Jurkat, Clone E6-1 (cell line): ENCODE measurements at places on chromosomes 7 and 10.

- DNase-seq = no peak
Measured at GRCh38 chr10:128861018-128861901, 605.8 kb upstream of the MGMT start.

DNA sequence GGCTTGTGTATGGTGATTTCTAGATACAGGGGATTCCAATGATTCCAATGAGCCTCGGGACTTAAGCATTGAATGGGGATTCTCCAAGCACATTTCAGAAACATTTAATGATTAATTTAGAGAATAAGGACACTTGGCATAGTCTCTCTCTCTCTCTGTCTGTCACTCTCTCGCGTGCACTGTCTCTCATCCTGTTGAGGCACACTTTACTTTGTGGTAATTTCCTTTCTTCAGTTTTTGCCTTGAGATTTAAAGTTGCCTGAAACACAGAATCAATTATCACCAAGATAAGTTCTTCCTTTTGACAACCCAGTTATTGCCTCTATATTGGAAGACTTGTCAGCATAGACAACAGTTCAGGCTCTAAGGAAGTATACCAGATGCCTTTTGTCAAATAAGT is 131.6 kb downstream of the ARID5B start:
- no peak for DNase-seq

- no peak for DNase-seq
Measured at GRCh38 chr7:96120445-96121225, 201.3 kb downstream of the SLC25A13 start.

GRCh38 chr10:77644557-77645243 is 7.1 kb upstream of the KCNMA1 start:
- no peak for DNase-seq

- no peak for DNase-seq
Measured at GRCh38 chr7:1004018-1004852, 21.3 kb downstream of the CYP2W1 start.

- DNase-seq = no peak
Measured at GRCh38 chr10:66209025-66209424, 716.8 kb upstream of the LRRTM3 start.

DNA sequence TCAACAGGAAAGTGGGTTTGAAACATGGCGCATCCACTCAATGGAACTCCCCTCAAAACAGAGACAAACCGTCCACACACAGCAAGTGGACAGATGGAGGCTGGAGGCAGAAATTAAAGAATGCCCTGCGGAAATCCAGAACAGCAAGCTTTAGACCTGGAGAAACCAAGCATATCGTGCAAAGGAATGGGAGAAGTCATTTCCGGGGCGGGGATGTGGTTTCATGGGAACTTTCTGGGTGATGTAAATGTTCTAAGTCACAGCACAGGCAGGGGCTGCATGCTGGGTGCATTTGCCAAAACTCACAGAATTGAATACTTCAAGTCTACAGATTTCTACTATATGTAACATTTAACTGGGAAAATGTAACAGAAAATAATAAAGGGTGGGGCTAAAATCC is 213.0 kb downstream of the PTPRN2 start:
- no peak for DNase-seq

GRCh38 chr7:95811846-95812445 is 39.6 kb downstream of the DYNC1I1 start:
- no peak for DNase-seq

GRCh38 chr7:4479367-4480039 is 202.6 kb upstream of the FOXK1 start:
- peak; percentile 39 for DNase-seq

DNA sequence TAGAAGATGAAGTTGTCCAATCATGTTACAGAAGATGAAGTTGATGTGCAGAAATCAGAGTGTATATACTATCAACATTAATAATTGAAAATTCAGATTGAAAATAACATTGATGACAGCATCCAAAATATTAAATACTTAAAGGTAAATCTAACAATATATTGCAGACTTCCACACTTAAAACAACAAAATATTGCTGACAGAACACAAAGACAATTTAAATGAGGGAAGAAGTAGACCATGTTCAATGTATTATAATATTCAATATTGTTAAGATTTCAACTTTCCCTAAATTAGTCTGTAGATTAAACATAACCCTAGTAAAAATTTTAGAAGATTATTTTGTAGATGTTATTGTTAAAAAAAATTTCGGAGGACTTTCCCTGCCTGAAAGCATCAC is 151.9 kb downstream of the PON1 start:
- no peak for DNase-seq

GRCh38 chr7:149719050-149719899 is 54.1 kb downstream of the ZNF467 start:
- no peak for DNase-seq

DNA sequence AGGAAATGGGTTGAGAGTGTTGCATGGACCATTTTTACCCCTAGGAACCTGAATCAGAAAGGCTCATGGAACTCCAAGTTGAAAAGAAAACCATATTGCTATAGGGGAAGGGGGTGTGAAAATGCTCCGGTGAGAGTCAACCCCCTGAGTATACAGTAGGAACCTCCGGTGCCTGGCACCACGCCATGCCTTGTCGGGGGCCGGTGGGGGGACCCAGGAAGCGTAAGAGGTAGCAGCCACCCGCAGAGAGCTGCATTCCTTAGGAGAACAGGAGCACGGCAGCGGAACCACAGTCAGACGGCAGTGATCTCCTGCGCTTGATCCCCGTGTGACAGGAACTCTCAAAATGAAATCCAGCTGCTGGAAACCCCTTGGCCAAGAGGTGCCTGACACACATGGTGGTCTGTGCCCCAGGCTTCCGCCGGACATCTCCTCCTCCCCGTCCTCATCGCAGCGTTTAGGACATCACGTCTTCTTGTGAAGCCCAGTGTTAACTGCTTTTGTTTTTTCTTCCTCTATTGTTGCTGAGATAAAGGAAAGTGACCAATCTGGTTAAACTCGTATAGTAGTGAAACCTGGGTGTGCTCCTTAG is 186.8 kb downstream of the CELF2 start:
- DNase-seq = no peak

- DNase-seq = no peak
Measured at GRCh38 chr10:124381011-124381611, 37.6 kb downstream of the OAT start.

DNA sequence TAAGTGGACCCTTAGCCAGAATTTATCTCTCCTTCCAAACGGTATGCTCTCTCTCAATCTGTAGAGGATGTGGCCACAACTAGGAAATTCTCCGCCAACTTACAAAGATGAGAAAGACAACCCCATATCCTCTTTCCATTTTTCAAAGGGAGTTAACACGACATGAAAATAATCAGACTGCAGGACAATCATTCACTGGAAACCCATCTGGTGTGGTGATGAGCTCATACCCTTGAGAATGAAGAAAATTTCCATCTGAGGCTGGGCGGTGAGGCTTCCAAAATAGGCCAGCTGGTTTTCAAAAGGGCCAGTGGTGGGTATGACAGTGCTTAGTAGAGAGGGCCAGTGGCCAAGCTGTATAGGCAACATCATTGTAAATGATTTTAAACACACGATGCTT is 369.6 kb downstream of the FRMD4A start:
- DNase-seq = peak; percentile 5

DNA sequence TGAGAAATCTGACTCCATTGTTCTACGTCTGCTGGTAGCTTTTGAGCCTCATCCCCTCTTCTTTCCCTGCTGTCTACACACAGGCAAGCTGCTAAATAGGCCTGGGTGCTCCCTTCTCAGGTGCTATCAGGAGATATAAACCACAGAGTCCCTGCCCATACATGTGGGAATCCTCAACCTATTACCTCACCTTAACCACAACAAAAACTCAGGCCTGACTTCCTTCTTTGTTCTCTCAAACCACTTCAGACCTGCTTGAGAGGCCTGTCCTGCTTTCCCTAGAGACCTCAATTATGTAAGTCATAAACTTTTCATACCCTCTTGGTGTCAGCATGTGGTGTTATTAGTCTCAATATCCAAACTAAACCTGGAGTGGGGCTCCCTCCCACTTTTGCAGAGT is 75.0 kb upstream of the MAGI2 start:
- DNase-seq = no peak

DNA sequence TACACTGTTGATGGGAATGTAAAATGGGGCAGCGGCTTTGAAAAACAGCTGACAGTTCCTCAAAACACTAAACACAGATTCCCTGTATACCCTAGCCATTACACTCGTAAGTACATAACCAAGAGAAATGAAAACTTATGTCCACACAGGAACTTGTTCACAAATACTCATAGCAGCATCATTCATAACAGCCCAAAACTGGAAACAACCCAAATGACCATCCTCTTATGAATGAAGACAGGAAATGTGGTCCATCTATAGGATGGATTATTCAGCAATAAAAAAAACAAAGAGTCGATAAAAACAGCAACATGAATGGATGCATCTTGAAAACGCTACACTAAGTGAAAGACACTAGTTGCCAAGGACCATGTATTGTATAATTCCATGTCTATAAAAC is 23.7 kb downstream of the NMT2 start:
- no peak for DNase-seq

- DNase-seq = peak; percentile 18
Measured at GRCh38 chr7:13262929-13263530, 575.6 kb downstream of the ARL4A start.

GRCh38 chr7:80362677-80363076 is 149.2 kb downstream of the GNAT3 start:
- DNase-seq = no peak

DNA sequence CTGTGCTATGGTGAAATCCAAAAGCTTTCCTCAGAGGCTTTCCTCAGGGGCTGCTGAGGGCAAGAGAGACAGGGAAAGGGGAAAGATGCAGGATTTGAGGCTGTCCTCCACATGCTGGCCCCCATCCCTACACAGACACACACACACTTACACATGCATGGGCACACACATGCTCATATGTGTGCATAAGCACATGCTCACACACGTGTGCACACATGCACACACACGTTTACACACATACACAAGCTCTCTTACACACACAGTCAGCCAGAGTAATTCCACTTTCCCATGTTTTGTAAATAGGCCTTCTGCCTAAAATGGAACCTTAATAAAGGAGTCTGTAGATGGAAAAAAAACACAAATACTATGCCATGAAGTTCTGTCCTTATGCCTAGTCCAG is 312.9 kb downstream of the GRID1 start:
- DNase-seq = no peak

GRCh38 chr7:81685270-81685868 is 84.5 kb downstream of the HGF start:
- DNase-seq = no peak

DNA sequence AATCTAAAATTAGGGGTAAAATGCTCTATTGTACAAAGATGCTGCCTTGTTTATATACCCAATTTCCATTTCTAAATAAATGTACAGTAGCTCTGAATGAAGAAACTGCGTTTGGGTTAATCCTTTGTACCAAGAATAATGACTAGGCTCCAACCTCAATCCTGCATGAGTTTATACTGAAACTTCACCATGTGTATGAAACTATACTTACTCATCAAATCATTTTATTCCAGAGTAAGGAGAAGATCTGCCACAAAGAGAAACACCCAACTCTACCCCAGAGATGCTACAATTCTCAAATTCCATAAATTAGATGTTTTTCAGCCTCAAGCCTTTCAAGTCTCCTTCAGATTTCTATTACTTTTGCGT is 53.8 kb upstream of the AKR1E2 start:
- no peak for DNase-seq

GRCh38 chr7:35714407-35714806 is 19.5 kb upstream of the HERPUD2 start:
- DNase-seq = no peak

DNA sequence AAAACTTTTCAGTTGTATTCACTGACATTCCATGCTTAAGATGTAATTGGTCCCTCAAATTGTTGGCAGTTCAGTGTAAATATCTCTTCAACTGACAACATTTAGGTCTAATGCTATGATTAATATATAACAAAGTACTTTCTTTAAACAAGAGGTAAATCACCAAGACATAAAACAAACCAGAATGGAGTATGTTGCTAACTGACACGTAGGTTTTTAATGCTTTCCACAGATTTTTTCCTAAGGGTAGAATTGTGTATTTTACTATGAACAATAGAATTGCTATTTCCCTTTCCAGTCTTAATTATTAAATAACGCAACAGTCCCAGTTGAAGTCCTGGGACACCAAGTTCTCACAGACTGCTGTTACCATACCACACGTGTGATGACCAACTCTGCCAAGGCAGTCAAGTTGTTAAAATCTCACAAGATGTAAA is 4.1 kb downstream of the JCAD start:
- no peak for DNase-seq

DNA sequence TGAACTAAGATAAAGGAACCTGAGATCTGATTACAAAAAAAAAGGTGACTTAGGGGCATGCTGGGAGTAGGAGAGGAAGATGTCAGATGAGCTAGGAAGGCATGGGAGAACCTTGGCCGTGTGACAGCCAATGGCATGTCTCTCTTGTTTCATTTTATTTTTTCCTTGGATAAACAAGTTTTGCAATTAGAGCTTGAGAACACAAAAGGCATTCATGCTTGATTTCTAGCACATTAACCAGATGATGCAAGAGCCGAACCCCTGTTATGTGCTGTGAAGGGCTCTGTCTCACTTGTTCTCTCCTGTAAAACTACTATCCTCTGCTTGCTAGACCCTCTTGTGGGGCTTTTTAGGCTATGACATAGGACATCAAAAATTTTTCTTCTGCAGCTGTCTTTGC is 134.3 kb upstream of the ASAH2 start:
- no peak for DNase-seq

DNA sequence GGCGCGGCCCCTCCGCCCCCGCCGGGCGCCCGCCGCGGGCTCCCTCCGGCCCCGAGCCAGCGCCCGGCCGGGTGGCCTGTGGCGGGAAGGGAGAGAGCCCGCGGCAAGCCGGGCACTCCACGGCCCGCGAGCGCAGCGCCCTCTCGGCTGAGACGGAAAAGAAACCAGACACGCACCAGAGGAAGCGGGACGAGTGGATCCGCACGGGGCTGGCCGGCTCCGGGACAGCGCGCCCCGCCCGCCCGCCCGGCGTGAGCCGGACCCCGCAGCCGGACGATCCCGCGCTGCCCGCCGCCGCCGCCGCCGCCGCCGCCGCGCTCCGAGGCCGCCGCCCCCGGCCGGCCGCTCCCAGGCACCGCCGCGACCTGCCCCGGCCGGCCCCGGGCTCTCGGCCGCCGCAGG is 300 bp downstream of the ARHGAP21 start:
- DNase-seq = no peak

GRCh38 chr10:84179059-84179710 is 5.6 kb downstream of the GPR15LG start:
- no peak for DNase-seq

GRCh38 chr10:74145133-74145532 is 5.5 kb downstream of the AP3M1 start:
- DNase-seq = no peak
